Glutamatergic neuron (in vitro differentiated cells): ENCODE measurements at places on chromosomes 2 and 18. TPM values are rescaled to one million over a fixed set of nuclear protein-coding genes. Genes with fewer than 3 reads are reported as not detected.

Gene CPLX4
- total RNA-seq: not detected

GRCh38 chr2:15591692-15592463, at the start of gene DDX1:
Gene DDX1, plus strand, starts transcription at chr2:15591868. Its CDS starts 66 bp downstream, at chr2:15591934.
- DNase-seq: peak; percentile 90

DNA sequence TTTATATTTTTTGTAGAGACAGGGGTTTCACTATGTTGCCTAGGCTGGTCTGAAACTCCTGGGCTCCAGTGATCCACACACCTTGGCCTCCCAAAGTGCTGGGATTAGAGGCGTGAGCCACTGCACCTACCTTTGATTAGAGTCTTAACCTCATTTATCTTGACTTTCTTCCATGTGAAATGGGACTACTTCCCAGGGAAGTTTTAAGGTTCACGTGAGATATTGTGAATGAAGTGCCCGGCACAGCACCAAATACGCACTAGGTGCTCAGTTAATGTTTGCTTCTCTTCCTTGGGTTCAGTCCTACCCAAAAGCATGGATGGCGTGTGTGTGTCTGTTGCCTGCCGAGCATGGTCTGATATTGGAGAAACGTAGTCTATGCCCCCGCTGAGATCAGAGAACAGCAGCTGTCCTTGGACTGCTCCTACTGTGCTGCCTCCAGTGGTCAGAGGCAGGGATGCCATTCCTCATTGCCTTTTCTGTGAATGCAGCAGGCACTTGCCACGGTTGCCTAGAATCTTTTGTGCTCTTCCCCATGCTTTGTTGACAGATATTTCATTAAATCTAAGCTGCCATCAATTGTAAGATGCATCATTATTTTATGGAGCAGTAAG, 12.3 kb upstream of the TFCP2L1 start:
- peak; percentile 60 for DNase-seq

- no peak for DNase-seq
Measured at GRCh38 chr2:45285771-45286390, 276.6 kb upstream of the SIX2 start.

DNA sequence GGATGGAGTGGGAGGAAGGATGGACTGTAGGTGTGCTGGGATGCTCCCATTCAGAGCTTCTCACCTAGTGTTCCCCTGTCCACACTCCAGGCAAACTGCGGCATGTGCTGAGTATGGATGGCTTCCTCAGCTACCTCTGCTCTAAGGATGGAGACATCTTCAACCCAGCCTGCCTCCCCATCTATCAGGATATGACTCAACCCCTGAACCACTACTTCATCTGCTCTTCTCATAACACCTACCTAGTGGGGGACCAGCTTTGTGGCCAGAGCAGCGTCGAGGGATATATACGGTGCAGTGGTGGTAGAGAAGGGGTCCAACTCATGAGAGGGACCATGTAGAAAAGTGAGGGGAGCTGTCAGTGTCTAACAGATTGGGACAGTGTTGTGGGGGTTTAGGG, 20.2 kb downstream of the PLCD4 start:
- no peak for DNase-seq
